ENCODE measurements at places on chromosomes 3 and 15.

DNA sequence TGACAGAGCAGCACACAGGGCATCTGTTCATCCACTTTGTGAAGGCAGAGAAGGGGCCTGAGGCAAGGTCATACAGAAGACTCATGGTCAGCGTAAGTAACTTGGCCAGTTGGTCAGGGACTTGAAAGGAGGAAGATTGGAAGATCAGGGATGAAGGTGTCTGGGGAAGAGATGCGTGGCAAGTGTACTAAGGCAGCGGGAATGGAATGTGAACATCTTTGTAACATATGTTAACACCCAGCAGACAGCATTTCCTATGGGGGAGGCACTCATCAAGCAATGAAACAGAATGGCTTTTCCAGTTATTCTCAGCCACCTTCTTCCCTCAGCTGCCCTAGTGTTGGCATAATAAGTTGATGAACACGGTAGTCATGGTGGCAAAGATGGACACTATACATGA lies 7.8 kb upstream of the RFC4 start:
- DNase-seq = no peak

DNA sequence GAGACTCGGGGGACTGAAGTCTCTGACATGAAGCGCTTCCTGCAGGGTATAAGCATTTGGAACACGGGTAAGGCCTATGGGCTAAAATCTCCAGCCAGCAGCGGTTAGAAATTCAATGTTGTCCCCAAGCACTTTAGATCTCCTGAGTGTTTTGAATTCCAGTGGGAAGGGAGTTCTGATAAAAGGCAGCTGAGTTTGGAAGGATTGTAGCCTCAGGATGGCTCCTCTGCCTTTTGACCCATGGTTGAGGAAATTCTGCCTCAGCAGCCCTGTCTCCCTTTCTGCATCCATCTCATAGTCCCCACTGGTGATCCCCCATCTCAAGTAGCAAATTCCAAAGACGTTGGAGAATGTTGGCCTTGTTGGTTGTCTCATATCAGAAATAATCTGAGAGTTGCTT lies 24.2 kb upstream of the HACD2 start:
- DNase-seq = no peak

DNA sequence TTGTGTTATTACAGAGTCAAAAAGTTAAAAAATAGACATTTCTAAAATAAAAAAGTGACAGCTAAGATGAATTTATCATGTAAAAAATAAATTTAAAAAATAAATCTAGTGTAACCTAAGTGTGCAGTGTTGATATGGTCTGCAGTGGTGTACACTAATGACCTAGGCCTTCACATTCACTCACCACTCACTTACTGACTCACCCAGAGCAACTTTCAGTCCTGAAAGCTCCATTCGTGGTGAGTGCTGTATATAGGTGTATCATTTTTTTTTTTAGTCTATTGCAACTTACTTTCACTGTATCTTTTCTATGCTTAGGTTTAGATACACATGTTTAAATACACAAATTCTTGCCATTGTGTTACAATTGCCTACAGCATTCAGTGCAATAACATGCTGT lies 459.4 kb upstream of the ROBO1 start:
- no peak for DNase-seq

- no peak for DNase-seq
Measured at GRCh38 chr3:12734960-12735359, 24.1 kb downstream of the TMEM40 start.

DNA sequence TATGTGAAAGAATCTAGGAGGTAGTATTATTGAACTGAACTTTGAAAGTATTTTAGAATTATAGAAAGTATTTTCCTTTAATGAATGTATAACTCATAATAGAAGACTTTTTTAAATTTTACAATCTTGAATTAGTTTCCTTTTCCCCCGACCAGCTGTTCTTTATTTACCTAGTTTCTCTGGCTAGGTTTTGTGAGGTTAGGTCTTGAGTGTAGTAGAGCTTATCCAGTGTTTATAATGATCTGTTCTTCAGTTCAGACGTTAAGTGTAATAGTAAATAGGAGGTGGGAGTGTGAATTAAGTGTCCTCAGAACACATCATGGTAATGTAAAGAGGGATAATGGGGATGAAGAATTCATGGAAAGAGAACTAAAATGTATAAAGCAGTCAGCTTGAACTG lies 93.8 kb downstream of the MYRIP start:
- DNase-seq = no peak

- DNase-seq = no peak
Measured at GRCh38 chr3:41202834-41203345, 3.6 kb downstream of the CTNNB1 start.

DNA sequence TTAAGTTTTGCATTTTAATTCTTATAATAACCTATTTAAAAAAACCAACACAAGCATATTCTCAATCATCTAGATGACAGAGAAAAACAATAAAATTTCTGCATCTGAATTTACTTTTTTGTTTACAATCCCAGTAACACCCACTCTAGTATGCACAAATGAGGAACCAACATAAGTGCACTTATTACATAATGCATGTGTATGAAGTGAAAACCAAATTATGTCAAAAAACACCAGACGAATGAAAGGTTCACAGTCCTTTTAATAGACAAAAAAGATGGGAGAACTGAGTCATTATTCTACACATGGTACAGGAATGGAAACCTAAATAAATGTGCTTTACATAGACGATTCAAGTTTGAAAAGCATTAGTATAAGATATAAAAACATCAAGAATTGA lies 91.7 kb downstream of the NR1I2 start:
- DNase-seq = no peak

- DNase-seq = no peak
Measured at GRCh38 chr15:75143738-75144334, 57.8 kb upstream of the C15orf39 start.

GRCh38 chr3:58899159-58899952 lies 150.5 kb downstream of the CFAP20DC start:
- DNase-seq = peak; percentile 5

DNA sequence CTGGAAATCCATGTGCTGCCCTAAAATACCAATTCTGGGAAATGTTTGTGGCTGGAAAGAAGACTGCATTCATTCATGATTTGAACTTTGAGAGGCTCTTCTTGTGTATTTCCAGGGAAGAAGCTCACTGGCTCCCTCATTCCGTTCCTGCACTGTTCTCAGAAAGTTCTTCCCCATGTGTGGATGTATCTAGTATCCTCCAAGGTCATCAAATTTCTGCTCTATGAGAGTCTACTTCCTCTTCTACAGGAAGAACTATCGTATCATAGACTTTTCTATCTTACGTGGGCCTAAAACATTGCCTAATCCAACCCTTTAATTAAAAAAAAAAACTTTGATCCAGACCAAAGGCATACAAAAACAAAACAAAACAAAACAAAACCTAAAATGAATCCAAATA lies 2.9 kb downstream of the CCR3 start:
- no peak for DNase-seq

- DNase-seq = no peak
Measured at GRCh38 chr3:34859746-34860145, 779.6 kb upstream of the ARPP21 start.

DNA sequence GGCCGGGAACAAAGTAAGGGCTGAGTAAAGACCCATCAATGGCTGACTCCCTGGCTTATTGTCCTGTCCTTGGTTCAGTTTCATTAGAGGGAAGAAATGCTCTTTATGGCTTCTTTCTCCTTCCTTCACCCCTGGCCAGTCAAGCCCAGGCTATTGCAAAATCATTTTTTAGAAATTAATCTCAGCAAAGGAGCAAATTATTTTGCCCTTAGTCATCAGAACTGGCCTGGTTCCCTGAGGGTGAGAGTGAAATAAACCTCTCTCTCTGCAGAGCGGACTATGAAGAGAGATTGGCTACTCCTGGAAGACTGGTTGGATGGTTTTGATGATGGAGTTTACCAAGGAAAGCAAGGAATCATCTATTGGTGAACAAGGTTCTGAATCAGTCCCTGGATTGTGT lies 52.7 kb upstream of the OXTR start:
- DNase-seq = no peak

DNA sequence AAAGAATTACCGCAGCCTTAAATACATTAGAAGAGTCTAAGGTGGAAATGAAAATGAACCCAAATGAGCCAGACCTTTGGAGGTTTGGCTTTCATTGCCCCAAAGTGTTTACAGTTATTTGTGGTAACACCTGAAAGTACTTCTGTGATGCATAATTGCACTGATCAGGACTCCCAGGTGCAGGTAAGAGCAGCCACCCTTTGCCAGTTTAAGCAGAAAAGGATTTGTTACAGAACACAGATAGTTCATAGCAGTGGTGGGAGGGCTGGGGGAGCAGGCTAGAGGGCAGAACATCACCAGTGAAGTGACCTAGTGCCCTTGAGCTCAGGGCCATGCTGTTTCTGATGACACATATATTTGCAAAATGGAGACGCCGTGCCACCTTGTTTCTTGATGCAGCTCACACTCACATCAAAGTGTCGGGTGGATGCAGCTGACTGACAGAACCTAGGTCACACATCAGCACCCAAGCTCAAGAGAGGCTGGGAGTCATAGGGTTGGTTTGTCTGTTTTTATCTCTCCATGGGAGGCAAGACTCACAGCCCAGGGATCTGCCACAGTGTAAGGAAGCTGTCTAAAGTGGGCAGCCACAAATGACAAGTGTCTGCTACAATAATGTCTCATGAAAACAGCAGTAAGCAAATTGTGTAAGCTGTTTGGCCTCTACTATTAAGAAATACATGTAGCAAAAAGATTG lies 49.1 kb downstream of the NEK11 start:
- peak; percentile 59 for DNase-seq

DNA sequence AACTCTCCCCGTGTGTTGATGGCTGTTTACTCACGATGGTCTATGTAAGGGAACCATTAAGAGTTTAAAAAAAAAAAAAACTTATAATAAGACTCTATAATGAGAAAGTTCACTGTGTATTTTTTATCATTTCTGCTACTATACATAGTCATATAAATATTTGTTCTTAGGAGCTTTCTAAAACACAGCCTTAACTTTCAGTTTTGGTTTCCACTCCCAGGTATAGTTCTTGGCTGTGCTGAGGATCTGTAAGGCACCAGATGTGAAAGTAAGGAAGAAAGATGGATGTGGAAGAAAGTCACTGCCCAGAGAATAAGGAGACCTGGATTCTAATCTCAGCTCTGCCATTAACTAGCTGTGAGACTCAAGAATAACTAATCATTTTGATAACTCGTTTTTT lies 101.9 kb upstream of the THBS1 start:
- no peak for DNase-seq

DNA sequence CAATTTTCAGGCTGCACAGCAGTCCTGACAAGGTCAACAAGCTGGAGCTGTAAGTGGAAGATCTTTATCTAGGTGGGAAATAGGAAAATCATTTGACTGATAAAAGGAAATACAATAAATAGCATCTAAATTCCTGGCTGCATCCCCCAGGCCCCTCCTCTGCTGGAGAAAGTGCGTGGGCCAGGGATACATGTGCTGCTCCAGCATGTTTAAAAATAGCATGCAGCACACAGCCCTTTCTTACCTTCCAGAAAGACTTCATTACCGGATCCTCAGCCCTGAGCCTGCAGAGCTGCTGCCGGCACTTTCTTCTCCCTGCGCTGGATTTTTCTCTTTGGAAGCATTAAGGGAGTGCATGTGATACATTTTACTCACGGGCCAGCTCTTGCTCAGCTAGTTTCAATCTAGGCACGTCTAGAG lies 77.3 kb downstream of the HMG20A start:
- no peak for DNase-seq

DNA sequence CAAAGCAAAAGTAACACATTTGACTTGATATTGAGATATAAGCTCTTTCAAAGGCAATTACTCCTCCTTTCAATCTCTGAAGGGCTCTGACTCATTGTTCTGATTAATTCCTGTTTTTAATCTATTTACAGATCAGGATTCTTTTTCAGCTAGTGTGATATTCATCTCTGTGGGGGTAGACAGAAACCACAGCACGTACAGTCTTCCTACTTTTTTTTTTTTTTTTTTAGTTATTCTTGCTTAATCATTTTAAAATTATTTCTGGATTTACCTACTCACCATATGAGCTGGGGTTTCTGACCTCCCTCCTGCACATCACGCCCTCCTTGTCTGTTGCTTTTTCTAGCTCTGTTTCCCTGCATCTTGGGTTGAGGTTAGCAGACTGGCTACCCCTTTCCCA lies 1.4 kb downstream of the CNTN3 start:
- no peak for DNase-seq

- no peak for DNase-seq
Measured at GRCh38 chr15:69522361-69522760, 69.7 kb downstream of the RPLP1 start.

GRCh38 chr3:1439395-1439794 lies 346.6 kb downstream of the CNTN6 start:
- peak; percentile 7 for DNase-seq

GRCh38 chr3:142912402-142913172 lies 23.7 kb upstream of the PCOLCE2 start:
- no peak for DNase-seq

DNA sequence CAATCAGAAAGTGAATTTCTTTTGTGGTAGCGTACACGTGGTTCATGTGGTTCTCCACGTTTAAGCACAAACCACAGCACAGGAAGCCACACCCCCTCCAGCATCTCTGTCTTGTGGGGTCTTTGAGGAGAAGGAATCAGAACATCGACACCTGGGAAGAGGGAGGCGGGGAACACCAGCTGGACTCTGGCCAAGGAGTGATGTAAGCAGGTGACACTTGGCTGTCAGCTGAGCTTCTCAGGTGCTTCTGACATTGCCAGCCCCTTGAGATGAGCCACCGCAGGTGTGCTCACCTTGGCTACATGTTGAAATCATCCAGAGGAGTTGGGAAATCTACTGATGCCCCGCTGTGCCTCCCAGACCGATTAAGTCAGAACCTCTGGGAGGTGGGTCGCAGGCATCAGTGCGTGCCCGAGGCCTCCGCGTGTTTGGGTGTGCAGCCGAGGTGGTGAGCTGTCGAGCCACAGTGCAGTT lies 85.0 kb downstream of the FAM81A start:
- peak; percentile 91 for DNase-seq
